Lower lobe of right lung (tissue), 2 donors: ENCODE measurements at places on chromosomes 11 and 22. TPM values are rescaled to one million over a fixed set of nuclear protein-coding genes. Genes with fewer than 3 reads are reported as not detected.

C11orf98 gene
- total RNA-seq: 37.1 TPM

KLHL35 gene
- 2.6 TPM for total RNA-seq

DCHS1 gene
- 23.2 TPM for total RNA-seq

- DNase-seq: no peak
These were observed 38.7 kb downstream of the KCNJ1 start for GRCh38 chr11:128828350-128828749.

DNA sequence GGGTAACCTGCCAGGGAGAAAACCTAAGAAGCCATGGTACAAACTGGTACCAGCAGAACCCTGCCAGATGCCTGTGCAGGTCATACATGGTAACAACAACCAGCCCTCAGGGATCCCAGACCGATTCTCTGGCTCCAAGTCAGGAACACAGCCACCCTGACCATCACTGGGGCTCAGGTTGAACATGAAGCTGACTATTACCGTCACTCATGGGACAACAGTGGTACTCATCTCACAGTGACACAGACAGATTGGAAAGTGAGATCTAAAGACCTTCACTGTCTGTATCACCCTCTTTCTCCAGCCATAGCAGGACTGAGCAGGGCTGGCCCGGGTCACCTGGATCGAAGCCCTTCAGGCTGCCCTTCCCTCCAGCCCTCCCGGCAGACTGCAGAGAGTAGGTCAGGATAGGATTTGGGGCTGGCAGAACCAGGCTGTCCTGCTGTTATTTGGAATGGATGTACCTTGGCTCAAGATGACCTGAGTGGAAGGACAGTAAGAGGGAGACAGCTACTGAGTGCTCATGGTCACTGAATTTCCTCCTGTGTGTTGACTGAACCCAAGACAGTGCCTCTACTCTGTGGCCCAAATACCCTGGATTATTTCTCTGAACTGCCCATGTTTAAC, 94.7 kb downstream of the GGTLC2 start:
- no peak for DNase-seq

DNA sequence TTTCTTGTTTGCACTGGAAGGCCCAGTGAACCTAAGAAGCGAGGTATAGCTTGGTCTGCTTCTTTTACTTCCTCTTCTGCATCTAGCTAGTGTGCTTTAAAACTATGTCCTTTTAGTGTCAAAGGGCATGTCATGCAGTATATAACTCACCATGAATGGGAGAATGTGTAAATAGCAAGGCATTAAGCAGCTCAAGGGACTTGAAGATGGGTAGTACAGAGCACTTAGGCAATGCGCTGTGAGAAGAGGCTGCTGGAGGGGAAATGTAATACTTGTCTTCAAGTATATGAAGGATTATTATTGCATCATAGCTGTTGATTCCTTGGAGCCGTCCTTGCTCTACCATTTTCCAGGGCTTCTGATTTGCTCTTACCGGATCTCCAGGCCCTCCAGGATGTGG, 7.6 kb downstream of the MAML2 start:
- no peak for DNase-seq

- DNase-seq: no peak
These were observed 220.7 kb downstream of the SWAP70 start for GRCh38 chr11:9884601-9885000.

CRYBB2 gene
- not detected for total RNA-seq

CDC42EP2 gene
- 17.0 TPM for total RNA-seq

- no peak for DNase-seq
These were observed 8.2 kb downstream of the PTH start for GRCh38 chr11:13487661-13488030.

DNA sequence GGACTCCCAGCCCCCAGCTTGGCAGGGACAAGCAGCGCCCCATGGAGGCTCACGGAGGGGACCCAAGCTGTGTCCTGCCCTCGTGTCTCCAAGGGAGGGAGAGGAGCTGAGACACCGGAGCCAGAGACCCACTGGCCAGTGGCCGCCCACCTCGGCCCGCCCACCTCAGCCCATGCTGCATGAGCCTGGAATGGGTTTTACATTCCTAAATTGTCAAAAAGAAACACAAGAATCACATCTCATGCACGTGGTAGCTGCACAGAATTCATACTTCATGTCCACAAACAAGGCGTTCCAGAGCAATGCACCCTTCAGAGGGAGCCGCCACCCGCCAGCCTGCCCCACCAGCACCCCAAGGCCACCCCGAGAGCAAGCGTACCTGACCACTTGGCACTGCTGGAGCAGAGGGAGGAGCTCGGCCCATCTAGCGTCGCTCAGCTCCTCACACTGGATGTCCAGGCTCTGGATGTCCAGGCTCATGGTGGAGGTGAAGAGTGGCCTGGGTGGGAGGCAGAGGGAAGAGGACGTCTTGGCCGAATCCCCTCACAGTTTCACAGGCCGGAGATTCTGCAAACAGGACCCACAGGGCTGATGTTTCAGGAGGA, 5.3 kb downstream of the RNH1 start:
- DNase-seq: no peak

DNA sequence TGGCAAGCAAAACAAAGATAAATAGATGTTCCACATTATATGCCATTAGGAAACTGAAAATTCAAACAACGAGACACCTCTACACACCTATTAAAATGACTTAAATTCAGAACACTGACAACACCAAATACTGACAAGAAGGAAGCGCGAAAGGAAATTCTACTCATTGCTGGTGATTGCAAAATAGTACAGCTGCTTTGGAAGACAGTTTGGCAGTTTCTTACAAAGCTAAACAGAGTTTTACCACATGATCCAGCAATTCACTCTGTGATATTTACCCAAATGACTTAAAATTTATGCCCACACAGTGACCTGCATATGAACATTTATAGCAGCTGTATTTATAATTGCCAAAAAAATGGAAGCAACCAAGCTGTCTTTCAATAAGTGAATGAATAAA, 232.6 kb downstream of the CASP12 start:
- no peak for DNase-seq

DNA sequence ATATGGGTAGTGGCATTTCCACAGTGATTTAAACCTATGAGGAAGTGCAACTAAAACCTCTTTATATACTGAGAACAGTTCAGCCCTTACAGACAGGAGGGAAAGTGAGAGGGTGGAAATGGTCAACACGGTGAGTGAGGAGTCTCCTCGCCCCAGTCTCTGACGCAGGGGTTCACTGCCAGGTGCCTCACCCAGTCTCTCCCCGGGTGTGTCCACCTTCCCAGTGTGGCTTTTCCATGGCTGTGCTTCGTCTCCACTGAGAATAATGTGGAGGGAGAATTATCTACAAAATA, 116.6 kb upstream of the TOP3B start:
- DNase-seq: no peak

RTCB gene
- 58.2 TPM for total RNA-seq

DNA sequence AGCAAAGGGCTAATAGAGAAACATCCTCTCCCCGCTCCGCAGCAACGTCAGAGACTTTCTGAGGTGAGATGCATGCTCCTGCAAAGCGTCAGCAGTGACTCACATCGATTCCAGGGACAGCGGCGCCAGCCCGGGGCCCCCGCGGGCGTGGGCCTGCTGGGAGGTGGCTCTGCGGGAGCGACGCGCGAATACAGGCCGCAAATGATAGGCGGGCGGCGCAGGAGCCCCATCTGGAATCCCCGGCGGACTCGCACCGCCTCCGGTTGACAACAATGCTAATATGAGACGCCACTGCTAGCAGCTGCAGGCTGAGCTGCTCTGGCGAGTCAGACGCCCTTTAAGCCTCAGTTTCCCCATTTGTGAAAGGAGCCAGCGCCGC, 557 bp downstream of the RANGAP1 start:
- peak; percentile 69 for DNase-seq

YPEL1 gene
- 7.6 TPM for total RNA-seq

DNA sequence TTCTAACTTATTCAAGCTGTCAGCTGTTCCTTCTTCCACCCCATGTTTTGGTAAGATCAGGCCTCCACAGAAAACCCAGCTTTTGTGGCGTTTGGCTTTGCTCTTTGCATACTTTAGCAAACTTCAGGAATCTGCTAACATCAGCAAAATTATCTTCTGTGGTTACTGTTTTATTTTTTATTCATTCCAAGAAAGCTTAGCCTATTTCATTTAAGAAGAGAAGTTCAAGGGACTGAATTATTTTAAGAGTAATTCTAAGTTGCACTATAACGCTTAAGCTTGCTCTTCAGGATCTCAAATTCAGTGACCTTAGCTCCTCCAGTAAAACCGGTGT, 1.1 kb downstream of the JHY start:
- DNase-seq: no peak

SBF1 gene
- total RNA-seq: 59.0 TPM

DNA sequence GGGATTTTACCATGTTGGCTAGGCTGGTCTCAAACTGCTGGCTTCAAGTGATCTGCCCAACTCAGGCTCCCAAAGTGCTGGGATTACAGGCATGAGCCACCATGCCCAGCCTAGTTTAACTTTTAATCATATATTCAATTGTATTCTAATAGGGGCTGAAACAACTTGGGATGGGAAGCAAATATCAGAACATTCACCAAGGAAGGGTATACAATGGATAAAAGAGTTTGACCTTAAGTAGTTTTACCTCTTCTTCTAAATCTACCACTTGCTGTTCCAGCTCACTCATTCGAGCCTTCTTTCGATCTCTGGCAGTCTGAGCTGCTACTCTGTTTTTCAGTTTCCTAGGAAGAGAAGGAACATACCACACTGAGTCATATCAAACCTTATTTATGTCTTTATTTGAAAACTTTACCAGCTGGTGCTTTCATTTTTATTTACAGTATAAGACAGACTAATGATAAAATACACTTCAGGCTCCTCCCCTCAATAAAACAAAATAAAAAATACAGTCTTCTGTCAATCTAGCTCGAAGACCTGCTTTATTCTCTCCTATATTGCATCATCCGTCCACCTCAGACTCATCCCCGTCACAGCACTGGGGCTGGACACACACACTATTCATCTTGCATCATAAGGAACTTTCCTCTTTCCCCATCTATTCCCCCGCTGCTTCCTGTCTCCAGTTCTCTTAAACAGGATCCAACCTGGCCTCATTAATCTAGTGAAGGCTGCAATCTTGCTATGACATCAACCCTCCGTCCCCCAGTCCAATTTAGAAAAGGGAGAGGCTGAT, 1.4 kb downstream of the XBP1 start:
- DNase-seq: peak; percentile 60

GRCh38 chr11:45798793-45799441, 6.0 kb upstream of the SLC35C1 start:
- DNase-seq: peak; percentile 73

OR4C3 gene
- total RNA-seq: not detected
